ENCODE measurements at places on chromosomes 4 and X. TPM values are rescaled to one million over a fixed set of nuclear protein-coding genes. Genes with fewer than 3 reads are reported as not detected.

The RGN gene
- 31.6 TPM for polyA plus RNA-seq

The CYTL1 gene
- polyA plus RNA-seq: 0.46 TPM

The PRAF2 gene
- polyA plus RNA-seq: 56.2 TPM

The GYG2 gene
- 58.4 TPM for polyA plus RNA-seq

The HTN1 gene
- polyA plus RNA-seq: not detected

The GC gene
- polyA plus RNA-seq: 0.29 TPM
